Globus pallidus (tissue), 1 donor: ENCODE measurements at places on chromosomes 5 and 9.

GRCh38 chr5:4019841-4020240, 424.2 kb downstream of the IRX1 start:
- DNase-seq = no peak

DNA sequence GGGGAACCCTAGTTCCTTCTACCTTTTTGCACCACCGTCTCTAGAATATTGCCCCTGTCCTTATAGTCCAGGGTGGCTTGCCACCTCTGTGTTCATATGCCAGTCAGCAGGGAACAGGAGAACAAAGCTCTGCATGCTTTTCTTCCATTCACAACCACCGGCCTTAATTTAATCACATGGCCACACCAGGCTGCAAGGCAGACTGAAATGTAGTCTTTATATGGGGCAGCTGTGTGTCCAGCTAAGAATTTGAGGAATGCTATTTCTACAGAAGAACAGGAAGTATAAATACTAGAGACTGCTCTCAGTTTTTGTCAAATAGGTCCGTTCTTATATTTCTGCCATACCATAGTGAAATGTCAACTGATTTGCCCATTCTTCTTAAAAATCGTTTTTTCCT, 5.8 kb downstream of the C5orf22 start:
- no peak for DNase-seq

GRCh38 chr5:73419465-73420390, 28.8 kb downstream of the FOXD1 start:
- DNase-seq = no peak

GRCh38 chr5:172364773-172365172, 81.2 kb upstream of the UBTD2 start:
- peak; percentile 79 for DNase-seq

DNA sequence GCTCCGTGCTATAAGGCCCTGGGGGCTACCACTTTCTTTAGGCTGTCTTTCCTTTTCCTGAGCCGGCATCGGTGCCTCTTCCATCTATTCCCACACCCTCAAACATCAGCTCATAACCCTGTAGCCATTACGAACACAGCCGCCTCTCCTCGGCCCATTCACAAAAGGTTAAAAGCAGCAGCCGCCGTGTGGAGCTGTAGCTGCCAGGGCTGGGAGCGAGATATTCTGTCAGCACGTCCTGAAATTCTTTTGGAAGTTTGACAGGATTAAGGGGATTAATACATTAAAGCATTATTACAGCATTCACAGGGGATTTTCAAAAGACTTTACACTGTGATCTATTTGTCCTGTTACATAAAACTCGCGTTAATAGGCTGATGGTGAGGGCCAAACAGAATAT, 428.2 kb downstream of the CDK5RAP2 start:
- DNase-seq = no peak

- no peak for DNase-seq
Observed at GRCh38 chr9:32906213-32906612, 95.2 kb downstream of the APTX start.

DNA sequence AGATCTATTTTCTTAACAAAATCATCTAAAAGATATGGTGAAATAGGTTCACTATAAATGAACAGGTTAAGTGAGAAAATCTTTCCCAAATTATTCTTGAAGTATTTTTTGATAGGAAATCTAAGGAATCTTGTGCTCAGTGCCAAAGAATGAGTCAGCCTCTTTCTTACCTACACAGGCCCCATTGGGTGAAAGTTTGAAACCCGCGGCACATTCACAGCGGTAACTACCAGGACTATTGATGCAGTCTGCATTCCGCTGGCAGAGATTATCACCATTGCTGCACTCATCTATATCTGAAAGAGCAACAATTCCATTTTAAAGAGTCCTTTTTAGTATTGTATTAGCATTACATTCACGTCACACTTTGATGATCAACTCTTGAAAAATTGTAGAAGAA, 221.8 kb downstream of the SLC12A2 start:
- no peak for DNase-seq

DNA sequence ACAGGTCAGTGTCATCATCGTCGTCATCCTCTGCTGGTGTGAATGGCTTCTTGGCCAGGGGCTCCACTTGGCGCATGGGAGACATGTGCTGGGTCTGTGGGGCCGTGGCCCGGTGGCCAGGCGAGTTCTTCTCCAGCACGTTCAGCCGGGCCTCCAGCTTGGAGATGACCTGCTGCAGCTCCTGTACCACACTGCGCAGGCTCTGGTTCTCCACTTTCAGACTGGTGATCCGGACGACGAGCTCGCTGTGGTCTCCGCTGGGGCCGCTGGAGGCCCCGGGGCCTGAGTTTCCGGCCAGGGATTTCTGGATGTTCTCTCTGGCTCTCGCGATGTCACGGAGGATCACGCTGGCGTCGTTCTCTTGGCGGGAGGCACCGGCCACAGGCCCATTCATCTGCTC, 40.6 kb downstream of the ZNF484 start:
- no peak for DNase-seq

DNA sequence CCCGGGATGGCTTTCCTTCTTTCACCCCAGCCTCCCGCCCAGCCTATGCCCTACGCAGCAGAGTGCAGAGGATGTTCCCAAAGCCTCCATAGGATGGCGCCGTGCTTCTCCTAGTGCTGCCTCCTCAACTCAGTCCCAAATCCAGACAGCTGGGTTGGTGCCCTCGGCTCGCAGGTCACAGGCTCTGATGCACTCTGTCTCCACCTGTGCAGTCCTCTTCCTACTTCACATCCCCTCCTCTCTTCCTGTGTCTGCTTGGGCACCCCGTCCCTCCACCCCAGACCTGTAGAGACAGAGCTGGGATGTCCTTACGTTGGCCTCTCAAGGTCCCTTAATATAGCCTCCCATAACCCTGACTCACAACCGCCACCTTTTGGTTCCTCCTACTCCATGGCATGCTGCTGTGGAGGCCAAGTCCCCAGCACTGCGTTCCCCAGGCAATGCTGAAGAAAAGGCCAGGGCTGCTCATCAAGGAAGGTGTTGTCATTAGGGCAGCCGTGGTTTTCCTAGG, 314.4 kb downstream of the GADD45G start:
- DNase-seq = peak; percentile 33

GRCh38 chr5:91206734-91207133, 176.4 kb downstream of the ARRDC3 start:
- DNase-seq = no peak

DNA sequence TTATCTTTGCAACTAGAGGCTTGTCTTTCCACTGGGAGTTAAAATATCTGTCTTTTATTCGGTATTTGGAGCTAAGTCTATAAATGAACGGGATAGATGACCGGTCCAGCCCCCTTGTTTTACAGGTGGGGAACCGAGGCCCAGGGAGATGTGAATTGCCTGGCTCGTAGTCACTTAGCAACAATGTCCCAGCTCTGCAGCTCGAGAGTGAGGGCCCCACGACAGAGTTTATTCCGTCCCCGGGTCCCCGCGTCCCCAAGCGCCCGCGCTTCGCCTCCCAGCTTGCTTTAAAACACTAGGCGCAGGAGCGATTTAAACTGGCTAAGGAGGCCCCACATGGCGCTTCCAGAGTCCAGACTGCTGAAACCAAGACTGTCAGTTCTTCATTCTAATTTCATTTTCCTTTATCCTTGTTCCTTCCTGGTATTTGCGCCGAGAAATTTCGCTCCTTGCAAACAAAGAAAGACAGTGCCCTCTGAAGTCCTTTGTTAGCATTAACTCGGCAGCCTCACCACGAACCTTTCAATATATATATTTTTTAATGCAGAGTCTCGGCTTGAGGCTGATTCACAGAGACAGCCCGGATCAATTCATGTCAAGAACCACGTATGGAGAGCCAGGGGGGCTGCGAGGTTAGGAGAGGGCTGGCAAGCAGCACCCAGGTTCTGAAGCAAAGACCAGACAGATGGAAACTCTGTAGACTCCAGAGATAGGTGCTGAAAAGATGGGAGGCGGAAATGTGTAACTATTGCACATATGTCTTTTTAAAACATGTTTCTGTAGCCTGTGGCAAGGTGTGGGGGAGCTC, 1.4 kb upstream of the ENC1 start:
- DNase-seq = peak; percentile 80

- no peak for DNase-seq
Observed at GRCh38 chr5:75848077-75848476, 130.8 kb upstream of the POC5 start.
